ENCODE measurements at places on chromosomes 11 and 22. TPM values are rescaled to one million over a fixed set of nuclear protein-coding genes. Genes with fewer than 3 reads are reported as not detected.

DNA sequence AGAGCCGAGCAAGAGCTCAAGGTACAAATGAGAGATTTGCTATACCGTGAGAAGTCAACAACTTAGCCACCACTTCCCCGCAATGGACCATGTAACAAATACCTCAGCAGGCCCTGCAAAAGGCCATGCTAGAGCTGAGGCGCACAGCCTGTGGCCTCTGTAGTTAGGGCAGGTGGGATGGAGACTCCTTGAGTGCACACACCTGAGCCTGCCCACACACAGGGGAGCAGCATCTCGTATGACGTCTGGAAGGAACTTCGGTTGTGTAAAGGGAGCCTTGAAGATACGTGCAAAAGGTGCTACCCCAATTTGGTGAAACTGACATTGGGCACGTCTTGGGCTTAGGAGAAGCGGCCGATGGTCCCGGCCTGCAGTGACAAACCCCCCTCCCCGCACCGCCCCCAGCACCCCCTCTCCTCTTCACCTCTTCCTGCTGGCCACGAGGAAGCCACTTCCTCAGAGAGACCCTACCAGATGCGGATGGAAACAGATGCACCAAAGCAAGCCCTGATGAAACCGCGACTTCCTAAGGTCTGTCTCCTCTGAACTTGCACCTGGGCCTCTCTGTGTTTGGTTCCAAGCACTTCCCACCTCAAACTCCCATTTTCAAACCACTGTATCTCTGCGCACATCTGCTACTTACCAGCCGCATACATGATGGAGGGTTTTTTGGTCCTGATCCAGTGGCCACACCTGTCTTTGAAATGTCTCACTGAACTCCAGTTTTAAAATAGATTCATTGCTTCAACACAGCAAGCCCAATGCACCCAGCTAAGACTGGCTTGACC is 10.6 kb downstream of the CDPF1 start:
- DNase-seq: no peak
- H3K27me3 ChIP-seq: peaks cover 3% of the 10 kb centered on the region
- H3K4me1 ChIP-seq: no peaks in the 10 kb centered on the region
- H3K36me3 ChIP-seq: peaks cover 8% of the 10 kb centered on the region
- H3K27ac ChIP-seq: no peak overlapping the region

DNA sequence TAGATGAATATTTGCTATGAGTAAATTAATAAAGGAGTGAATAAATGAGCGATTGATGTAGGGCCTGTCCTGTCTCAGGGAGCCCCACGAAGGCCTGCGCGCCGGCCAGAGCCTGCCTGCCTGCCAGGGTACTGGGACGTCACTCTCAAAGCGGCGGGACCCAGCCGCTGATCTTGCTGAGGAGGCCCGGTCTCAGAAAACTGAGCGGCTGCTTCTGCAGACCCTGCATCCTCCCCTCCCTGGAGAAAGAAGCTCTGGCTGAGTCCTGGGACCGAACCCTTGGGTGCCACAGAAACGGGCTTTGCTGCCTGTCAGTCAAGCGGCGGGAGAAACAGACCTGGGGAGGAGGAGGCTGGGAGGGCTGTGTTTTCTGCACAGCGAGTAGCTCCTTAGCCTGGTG is 91.6 kb upstream of the B3GAT1 start:
- H3K36me3 ChIP-seq: no peaks in the 10 kb centered on the region
- peaks cover 22% of the 10 kb centered on the region for H3K4me1 ChIP-seq
- H3K27ac ChIP-seq: peak overlapping the region; percentile 62
- H3K27me3 ChIP-seq: peaks cover 4% of the 10 kb centered on the region
- DNase-seq: no peak

GRCh38 chr22:50523806-50524675 is 1.4 kb downstream of the SCO2 start:
- no peak for DNase-seq
- peak overlapping the region; percentile 95 for H3K4me3 ChIP-seq
- peak overlapping the region; percentile 78 for H3K27ac ChIP-seq
- H3K36me3 ChIP-seq: peaks cover 18% of the 10 kb centered on the region

DNA sequence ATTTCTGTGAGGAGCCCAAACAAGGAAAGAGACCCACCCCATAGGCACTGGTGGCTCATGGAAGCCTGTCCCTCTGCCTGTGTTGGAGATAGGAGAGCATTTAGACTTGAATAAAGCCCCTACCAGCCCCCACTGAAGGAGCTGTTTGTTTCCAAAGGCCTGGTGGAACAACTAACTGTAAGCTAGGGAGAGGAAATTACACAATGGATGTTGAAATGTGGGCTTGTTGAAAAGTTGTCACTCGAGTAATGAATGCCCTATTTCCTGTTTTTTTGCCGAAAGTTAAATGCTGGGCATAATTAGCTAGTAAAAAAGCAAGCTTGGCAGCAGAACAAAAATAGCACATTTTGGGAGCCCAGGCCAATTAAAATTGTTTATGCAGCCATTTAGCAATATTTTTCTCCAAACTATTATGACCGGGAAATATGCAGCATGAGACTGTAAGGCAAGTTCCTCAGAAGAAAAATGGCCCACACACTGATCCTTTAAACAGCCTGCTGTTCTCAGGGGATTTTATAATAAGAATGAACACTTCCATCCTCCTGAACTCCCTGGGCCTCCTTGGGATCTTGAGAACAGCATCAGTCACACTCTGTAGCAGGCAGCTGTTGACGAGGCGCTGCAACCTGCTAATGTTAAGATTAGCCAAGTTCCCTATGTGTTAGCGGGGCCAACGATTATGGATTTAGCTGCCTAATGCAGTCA is 38.6 kb upstream of the LMO2 start:
- peak overlapping the region; percentile 98 for H3K27ac ChIP-seq
- peaks cover 55% of the 10 kb centered on the region for H3K4me1 ChIP-seq
- peaks cover 10% of the 10 kb centered on the region for H3K27me3 ChIP-seq
- peaks cover 13% of the 10 kb centered on the region for H3K36me3 ChIP-seq

- DNase-seq: no peak
- H3K4me3 ChIP-seq: peak overlapping the region; percentile 19
- peak overlapping the region; percentile 53 for H3K27ac ChIP-seq
- H3K36me3 ChIP-seq: peaks cover 41% of the 10 kb centered on the region
These were observed 55.0 kb downstream of the AP2A2 start for GRCh38 chr11:980438-981357.

- H3K4me3 ChIP-seq: no peak overlapping the region
- H3K36me3 ChIP-seq: peaks cover 22% of the 10 kb centered on the region
- peaks cover 3% of the 10 kb centered on the region for H3K27me3 ChIP-seq
- no peaks in the 10 kb centered on the region for H3K4me1 ChIP-seq
These were observed 25.2 kb downstream of the GTF2H1 start for GRCh38 chr11:18347471-18348125.

DNA sequence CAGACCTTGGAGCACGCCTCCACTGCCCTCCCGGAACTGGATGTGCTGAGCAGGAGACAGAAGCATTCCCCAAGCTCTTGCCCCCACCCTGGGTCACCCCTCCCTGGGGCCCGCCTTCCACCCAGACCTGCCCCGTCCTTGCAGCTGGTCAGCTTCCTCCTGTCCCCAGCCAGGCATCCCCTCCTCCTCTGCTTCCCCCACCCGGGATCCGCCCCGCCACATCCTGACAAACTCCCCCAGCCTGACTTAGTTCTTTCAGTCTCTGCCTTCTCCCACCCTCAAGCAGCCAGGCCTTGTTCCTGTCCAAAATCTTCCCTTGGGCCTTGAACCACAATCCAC is 1.1 kb upstream of the PLXNB2 start:
- peak overlapping the region; percentile 87 for H3K4me3 ChIP-seq
- peak; percentile 48 for DNase-seq
- no peaks in the 10 kb centered on the region for H3K36me3 ChIP-seq
- peaks cover 7% of the 10 kb centered on the region for H3K27me3 ChIP-seq

DNA sequence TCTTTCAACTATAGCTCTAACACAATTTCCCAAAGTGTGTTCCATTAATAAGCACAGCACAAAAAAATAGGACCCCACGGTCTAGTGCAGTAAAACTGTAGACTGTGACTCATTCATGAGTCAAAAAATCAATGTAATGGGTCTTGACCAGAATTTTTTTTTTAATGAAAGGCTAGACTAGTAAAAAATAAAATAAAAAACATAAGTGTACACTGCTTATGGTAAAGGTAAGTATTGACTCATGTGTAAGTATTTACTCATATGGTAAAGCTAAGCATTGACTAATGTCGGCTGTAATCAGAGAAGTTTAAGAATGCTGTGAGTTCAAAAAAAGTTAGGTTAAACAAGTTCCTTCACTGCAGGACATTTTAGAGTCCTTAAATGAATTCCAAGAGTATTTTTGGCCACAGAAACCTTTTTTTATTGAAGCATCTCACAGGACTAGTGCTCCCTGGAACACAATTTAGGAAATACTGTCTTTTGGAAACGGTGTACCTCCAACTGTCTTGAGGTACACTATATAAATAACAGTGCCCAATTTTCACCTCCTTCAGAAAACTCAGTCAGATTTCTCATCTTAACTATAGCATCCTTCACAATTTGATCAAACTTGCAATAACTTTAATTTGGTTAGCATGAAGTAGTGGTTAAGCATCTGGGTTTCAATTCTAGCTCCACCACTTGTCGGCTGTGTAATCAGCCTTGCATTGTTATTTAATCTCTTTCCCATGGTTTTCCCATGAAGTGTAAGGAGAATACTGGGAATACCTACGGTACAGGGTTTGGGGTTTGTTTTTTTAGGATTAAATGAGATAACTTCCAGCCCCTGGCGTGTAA is 2.1 kb downstream of the CCDC73 start:
- no peak overlapping the region for H3K27ac ChIP-seq
- H3K4me1 ChIP-seq: no peaks in the 10 kb centered on the region
- H3K27me3 ChIP-seq: no peaks in the 10 kb centered on the region
- no peak overlapping the region for H3K4me3 ChIP-seq
- no peaks in the 10 kb centered on the region for H3K36me3 ChIP-seq

DNA sequence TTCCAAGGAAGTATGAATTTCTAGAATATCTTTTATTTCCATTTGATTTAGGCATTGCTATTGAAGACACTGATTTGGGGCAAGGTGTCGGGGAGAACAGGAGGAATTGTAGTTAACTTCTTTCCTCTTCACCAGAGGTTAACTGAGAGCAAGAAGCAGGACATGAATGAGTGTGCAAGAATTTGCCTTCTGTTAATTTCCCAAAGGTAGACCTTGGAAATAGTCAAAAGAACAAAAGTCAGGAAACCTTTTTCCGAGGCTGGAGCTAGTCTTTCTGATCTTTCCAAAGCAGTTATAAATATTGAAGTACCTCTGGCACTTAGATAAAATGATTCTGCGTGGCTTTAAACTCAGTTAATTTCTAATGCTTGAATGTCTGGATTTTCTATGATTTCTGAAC is 66.9 kb downstream of the MTMR3 start:
- DNase-seq: no peak
- peaks cover 13% of the 10 kb centered on the region for H3K4me1 ChIP-seq
- H3K4me3 ChIP-seq: no peak overlapping the region
- H3K36me3 ChIP-seq: no peaks in the 10 kb centered on the region
- H3K27me3 ChIP-seq: peaks cover 2% of the 10 kb centered on the region
- no peak overlapping the region for H3K27ac ChIP-seq

Gene SLC22A25
- not detected for total RNA-seq

Gene ROBO4
- 28.8 TPM for total RNA-seq

Gene RASSF10
- total RNA-seq: 17.5 TPM

Gene GATD1
- 36.5 TPM for total RNA-seq

Measured in endothelial cell (in vitro differentiated cells).